Fibroblast of lung (primary cell): ENCODE measurements at places on chromosomes 16 and 17. TPM values are rescaled to one million over a fixed set of nuclear protein-coding genes. Genes with fewer than 3 reads are reported as not detected.

GRCh38 chr16:11507991-11508390 is 78.7 kb downstream of the LITAF start:
- no peak for DNase-seq

DNA sequence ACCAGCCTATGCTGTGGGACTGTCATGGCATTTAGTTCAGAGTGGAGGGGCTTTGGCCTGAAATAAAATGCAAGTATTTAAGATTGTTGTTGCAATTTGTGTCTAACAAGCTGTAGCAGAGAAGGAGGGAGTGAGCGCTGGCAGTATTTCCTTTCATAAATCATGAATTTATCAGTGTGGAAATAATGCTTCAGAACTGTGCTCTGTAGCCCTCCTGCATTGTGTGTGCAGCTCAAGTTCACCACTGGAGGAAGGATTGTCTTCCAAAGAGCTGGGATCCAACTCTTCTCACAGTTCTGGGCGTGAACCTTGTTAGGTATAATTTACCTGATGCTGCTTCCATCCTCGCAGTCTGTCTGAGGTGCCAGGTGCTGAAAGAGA is 15.1 kb downstream of the SNX11 start:
- DNase-seq, result no peak

Gene FDXR
- total RNA-seq, result 49.1 and 71.0 TPM in 2 replicates

- no peak for DNase-seq
Measured at GRCh38 chr17:31224366-31224765, 72.7 kb downstream of the OMG start.

DNA sequence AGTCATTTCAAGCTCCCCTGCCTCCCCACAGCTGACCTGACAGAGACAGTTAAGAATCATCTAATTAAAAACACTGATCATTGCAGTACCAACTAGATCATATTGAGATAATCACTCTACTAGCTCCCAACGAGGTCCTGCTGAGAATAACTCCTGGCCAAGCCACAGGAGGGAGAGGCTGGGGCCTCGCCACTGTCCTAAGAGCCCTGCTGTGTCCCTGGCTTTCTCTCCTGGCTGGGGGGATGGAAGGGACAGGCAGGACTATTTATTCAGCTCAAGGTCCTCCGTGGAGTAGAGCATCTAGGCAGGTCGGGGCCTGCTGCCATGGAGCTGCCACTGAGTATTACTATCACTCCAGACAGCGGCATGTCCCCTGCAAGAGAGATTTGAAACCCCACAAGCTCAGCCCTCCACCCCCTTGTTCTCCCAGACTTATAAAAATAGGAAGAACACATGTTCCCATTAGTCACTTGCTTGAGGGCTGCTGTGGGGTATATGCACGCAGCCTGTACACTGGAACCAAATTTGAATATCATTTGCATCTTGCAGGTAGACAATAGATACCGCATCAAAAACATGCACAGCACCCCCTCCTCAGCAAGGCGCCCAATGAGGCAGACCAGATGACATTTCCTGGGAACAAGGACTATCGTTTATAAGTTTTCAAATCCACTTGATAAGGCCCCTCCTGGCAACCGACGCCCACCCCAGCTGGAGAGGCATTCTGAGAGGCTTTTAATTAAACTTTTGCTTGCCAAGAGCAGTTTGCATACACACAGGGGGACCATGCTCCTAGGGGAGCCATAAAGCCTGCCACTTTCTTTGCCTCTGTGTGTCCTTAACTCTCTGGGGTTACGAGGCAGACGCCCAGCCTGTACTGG is 385.2 kb upstream of the ZFHX3 start:
- DNase-seq, result no peak

Gene PDIA2
- 0.33 TPM in 1 of 2 replicates, not detected in the other for total RNA-seq

DNA sequence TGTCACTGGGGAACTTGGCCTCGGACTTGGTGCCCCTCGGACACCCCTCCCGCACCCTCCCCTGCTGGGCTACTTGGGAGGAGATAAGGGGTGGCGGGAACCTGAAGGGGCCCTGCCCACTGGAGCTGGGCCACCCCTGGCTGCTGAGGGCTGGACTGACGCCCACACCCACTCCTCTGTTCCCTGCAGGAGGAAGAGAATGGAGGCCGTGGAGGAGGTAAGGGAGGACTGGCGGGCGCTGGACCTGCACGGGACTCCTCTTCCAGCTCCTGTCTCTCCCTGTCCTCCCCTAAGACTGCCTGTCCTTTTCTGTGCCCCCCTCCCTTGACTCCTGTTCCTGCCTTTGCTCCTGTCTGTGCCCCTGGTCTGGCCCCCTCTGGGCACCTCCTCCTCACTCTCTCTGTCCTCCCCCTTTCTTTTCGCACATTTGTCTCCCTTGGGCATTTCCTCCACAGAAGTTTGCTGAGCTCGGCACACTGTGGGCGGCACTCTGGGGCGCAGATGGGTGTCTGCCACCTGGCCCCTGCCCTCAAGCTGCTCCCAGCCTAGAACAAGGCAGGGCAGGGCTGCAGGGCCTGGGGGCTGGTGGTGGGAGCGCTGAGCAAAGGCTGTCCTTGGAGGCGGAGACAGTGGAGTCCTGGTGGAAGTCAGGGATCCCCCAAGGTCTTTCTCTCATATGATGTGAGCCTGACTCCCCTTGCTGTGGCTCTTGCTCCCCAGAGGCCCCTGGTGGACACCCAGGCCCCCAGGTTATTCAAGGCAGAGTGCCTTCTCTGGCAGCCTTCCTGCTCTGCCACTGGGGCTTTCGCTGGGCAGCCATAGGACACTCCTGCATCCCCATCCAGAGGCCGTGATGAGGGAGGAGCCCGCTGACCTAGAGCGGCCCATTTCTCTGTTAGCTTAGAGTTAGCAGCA is 32.7 kb downstream of the ARHGAP23 start:
- no peak for DNase-seq

- peak; percentile 52 for DNase-seq
Measured at GRCh38 chr17:17205368-17206123, 587 bp downstream of the PLD6 start.

Gene MYH8
- not detected in 2 replicates for total RNA-seq

GRCh38 chr16:14315683-14316320 is 244.7 kb downstream of the MRTFB start:
- DNase-seq, result no peak

Gene CHAD
- total RNA-seq, result not detected in 2 replicates

DNA sequence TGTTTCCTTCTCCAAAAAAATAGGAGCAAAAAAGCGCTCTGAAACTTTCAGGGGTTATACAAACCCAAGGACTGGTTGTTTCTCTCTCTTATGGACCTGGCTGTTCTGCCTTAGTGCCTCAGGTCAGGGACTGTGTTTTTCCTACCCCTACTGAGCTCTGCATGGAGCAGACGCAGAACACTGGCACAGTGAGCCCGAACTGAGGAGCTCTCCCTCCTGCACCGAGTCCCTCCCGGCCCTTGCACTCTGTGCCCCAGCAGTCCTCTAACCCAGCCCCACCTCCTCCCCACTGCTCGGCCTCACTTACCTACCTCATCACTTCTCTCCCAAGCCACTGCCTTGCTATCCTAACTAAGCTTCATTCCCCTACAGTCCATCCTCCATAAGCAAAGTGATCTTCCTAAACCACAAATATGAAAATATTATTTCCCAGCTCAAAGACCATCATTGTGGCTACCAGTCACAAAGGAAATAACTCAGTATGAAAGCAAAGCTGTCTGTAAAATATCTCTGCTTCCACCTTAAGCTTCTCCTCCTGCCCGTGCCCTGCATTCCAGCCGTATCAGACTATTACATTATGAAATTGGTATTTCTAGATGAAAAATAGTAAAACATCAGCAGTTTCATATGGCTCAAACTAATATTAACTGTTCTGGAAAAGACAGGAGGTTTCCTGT is 13.6 kb downstream of the MEIOB start:
- peak; percentile 15 for DNase-seq

- DNase-seq, result no peak
Measured at GRCh38 chr17:47190243-47190642, 1.1 kb upstream of the CDC27 start.

DNA sequence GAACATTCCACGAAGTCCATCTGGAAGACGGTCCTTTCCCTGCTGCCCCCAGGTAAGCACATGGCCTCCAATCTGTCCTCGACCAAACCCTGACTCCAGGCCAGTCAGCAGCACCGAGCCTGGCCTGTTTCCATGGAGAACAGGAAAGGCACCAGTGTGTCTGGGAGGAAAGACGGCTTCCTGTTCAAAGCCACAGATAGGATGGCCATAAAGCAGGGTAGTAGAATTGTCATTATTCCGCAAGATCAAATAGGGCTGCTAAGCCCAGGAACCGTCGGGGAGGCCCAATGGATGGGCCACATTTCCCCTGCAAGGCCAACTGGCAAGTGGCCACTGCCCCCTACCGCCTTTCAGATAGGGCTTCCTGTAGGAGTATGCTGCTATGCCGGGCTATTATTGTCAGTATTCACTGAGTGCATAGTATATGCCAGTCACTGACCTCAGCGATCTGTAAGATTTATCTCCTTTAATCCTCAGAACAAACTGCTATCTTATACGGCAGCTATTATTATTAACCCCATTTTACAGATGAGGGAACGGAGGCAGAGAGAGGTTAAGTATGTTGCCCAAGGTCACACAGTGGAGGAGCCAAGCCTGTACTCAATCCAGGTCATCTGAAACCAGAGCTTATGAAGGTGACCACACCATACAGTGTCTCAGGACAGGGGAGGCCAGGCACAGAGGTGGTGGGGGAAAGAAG is 23.0 kb upstream of the PLCG2 start:
- no peak for DNase-seq

DNA sequence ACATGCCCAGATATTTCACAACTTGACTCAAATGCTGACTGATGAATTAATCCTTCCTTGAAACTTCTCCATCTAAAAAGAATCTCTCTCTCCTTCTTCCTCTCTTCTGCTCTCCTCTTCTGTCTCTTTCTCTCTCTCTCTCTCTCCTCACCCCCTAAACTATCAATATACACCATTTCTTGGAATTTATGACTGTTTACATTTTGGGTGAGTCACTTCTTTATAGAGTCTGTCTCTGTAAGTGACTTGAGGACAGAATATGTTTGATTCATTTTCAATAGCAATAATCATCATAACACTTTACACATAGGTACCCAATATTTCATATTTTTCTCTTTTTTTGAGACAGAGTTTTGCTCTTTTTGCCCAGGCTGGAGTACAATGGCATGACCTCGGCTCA is 15.3 kb downstream of the OR3A1 start:
- DNase-seq, result no peak

DNA sequence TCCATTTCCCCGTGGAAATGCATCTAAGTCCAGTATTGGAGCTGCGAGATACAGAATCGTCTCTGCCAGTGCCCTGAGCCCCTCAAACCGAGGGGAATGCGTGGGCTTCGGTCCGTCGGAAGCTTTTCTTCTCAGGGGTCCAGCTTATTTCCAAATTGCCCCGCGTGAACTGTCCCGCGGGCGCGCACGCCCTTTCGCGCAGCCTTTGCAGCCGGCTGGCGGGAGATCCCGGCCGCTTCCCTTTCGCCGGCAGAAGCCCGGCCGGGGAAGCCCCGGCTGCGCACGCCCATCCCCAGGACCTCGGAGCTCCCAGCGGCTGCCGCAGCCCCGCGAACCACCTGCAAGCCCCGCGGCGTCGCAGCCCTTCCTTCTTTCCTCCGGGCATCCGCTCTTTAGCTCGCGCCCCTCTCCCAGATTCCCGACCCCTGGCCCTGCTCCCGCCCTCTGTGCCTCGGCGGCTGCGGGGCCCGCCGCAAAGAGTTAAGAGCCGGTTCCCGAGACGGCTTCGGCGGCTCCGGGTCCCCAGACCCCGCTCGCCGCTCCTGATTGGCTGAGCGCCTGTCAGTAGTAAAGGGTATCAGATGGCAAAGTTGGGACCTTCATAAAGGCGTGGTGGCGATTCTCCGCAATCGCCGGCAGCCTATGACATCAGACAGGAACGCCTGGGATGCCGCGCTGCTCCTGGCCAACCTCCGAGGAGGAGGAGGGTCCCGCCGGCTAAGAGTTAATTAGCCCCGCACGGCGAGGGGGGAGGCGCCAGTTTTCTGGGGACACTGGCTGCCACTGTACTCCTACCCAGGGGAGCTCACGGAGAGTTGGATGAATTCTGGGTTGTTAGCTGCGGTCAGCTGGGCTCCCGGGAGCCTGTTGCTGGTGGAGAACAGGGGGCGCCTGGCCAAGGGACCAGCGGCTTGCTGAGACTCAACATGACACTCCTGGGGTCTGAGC is at the start of gene MYOCD:
Gene MYOCD, plus strand, starts transcription at position 628 of the 948 bp plus-strand sequence. Its CDS starts 299 bp downstream, at position 927.
- no peak for DNase-seq

DNA sequence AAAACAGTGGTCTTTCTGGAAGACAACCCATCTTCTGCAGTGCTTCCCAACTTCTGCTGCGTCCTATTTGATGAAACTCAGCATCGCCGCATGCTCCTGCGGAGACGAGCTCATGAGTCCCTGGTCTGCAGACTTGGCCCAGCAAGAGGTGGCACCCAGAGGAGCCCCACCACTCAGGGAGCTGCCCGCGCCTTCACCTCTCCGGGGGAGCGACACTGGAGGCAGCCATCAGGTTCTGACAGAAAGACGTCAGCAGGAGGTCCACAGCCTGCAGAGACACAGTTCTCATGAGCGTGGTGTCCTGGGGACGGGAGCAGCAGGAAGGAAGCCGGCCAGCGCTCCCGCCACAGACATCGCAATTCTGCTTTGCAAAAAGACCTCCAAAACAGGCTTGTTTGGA is 46.1 kb downstream of the FANCA start:
- no peak for DNase-seq

Gene MILR1
- 4.4 and 9.1 TPM in 2 replicates for total RNA-seq

DNA sequence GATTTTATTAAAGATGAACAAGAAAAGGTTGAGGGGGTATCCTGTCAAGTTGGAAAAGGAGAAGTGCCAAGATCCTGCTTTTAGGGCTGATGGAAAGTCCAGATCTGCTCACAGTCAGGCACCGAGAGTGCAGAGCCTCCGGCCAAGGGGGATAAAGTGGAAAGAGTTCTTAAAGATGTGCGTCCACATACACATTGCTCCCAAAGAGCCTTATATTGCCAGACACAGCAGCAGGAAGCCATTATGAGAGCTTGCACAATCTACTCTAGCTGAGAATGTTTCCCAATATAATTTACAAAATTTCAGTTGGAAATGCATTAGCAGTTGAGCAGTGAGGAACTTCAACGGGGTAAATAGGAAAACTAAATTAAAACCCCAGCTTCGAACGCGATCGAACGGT is 95.6 kb downstream of the SALL1 start:
- DNase-seq, result no peak

Gene CES3
- total RNA-seq, result 0.77 and 1.3 TPM in 2 replicates

DNA sequence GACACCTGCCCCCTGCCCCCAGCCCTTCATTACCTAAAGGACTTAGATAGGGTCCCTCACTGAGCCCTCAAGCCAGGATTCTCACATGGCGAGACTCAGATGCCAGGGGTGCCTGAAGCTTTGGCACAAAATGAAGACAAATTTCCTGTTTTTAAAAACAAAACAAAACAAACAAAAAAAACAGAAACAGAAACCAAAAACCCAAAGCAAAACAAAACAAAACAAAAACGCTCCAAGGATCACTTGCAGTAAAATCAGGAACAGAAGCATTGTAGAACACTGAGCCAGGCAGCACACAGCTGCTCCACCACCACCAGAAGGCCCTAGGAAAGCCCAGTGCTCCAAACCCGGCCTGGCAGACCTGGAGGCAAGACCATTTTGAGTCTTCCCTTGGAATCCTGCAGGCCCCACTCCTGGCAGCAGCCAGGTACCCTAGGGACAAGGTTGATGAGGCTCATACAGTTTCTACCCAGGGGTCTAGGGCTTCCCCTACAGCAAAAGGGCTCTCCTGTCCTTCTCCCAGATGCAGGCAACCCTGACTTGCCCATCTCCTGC is 20.8 kb downstream of the MYO18A start:
- no peak for DNase-seq

- no peak for DNase-seq
Measured at GRCh38 chr17:38402897-38403296, 25.4 kb upstream of the ARHGAP23 start.
